ENCODE measurements at places on chromosomes 7 and 10.

DNA sequence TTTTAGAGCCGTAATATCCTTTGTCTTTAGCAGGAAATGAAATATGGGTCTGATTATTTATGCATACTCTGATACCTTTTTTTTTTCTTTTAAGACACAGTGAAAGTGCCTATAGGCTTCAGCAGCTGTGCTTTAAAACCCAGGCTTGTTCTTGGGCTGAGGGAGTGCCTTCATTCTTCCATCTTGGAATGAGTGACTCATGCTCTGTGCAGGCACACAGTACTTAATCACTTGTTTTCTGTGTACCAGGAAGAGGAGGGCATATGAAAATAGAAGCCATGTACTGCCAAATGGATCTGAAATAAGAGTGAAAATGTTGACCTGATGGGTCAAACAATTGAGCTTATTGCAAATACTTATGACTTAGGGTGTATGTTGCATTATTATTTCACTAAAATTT is 12.0 kb downstream of the INPP5F start:
- no peak for DNase-seq

DNA sequence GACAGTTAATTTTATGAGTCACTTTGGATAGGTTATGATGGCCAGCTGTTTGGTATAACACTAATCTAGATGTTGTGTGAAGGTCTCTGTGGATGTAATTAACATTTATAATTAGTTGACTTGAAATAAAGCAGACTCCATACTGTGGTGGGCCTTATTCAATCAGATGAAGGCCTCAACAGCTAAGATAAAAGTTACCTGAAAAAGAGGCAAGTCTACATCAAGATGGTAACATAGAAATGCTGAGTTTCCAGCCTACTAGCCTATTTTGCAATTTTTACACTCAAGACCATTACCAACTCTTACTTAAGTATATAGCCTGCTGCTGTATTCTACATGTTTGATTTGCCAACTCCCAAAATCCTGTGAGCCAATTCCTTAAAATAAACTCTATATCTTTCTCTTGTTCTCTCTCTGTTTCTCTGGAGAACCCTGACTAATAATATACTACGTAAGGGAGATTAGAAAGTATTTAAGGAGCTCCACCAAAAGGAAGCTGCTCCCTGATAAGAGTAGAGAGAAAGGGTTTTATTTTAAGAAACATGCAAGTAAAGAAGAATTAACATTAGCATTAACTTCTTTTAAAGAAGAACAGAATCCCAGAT is 42.7 kb downstream of the ZNF438 start:
- DNase-seq: no peak

GRCh38 chr10:125409756-125410155 is 249.4 kb upstream of the CTBP2 start:
- DNase-seq: no peak

DNA sequence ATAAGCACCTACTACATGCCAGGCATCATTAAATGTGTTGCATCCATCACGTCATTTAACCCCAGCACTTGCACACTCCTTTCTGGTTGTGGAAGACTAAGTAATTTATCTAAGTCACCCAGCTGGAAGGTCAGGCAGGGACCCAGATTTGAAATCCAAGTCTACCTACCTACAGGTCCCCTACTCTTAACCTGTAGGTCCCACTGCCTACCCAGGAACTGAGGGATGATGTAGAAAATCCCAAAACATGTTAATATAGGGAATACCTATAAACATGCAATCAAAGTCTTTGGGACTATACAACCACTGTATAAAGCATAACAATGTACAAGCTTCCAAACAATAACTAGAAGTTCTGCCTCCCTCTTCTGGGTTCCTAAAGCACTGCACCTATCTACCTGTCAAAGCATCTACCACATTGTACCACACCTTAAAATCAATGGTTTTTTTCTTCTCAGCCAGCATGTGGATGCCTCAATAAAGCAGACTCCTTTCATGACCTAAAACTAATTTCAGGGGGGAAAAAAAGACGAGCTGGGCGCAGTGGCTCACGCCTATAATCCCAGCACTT is 5.6 kb downstream of the IL6 start:
- no peak for DNase-seq

GRCh38 chr10:70379581-70380176 is 2.7 kb downstream of the LRRC20 start:
- no peak for DNase-seq

DNA sequence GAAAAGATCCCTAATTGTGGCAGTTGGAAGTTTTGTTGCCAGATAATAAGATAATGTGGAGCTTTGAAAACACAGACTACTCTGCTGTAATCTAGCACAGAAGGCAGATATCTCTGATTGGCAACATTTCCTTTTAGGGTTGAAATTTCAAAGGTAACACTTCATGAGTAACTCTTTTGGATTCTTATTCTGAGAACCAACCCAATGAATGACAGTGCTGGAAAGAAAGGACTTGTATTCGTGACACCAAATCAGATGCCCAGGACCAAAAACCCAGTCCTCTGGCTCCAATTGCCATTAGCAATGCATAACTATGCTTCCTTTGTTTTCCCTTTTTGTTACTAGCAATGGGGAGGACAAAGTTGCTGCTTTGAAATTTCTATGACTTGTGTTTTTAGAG is 41.0 kb upstream of the ELMO1 start:
- no peak for DNase-seq

- DNase-seq: no peak
These were observed 12.0 kb downstream of the IFRD1 start for GRCh38 chr7:112462236-112462635.

DNA sequence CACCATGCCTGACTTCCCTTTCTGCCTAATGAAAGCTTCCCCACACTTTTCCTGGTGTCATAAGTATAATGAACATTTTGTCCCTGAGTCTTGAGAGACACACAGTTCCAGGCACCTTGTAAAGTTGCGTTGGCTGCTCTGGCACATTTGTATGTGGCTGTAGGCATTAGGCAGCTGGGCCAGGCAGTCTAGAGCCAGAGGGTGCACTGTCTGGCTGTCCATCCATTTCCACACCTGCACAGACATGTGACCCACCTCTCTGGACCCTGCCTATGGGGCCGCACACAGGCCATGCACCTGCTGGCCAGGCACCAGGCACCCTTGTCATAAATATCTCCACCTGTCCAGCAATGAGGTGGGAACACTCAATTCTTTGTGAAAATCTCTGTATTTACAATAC is 54.7 kb upstream of the ANTXRL start:
- no peak for DNase-seq

DNA sequence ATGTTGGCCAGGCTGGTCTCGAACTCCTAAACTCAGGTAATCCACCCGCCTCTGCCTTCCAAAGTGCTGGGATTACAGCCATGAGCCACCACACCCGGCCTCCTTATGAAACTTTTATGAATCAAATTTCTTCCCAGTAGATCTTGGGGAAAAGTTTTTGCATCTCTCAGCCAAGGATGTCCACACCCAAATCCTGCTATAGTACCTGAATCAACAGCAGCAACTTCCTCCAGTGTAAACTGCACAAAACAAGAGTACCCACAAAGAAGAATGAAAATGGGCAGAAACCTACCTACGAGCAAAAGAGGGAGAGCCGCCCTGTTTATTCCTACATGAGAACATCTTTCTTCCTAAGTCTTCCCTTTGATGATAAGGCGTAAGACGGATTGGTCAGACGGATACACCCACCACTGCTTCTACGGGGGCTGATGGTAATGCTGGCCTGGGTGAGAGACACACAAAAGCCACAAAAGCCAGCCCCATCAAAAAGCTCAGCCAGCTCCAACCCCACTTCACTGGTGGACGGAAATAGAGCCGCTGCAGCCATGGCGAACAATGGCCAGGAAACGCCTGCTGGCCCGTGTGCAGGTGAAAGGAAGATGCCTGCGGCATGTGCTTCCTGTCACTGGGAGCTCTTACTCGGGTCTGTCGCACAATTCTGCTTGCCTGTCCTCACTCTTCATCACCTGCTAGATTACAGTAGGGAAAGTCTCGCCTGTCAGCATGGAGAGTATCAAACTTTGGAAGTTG is 10.4 kb downstream of the JCAD start:
- DNase-seq: no peak

DNA sequence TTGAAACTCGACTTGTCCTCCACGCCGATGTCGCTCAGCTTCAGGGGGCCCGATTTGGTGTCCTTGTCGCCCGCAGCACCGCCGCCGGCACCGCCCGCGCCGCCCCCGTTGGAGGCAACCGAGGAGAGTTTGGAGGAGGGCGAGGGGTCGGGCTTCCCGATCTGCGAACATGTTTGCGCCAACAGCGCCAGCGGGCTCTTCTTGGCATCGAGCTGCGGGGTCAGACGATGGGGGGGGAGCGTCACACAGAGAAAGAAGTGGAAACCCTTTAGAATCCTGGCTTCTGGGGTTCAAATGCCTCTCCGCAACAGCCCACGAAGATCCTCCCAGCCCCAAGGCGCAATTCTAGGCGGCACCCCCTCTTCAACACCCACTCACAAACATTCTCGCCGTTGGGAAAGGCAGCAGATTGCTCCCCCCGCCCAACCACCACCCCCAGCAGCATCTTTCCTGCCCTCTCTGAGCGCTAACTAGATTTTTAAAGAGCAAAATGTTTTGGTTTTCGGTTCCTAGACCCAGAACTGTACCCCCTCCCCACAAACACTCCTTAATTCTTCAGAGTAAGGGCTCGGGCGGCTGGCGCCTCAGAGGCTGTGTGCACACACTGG is 1.3 kb downstream of the ZNF503 start:
- DNase-seq: no peak

GRCh38 chr7:41244246-41244645 is 458.6 kb downstream of the INHBA start:
- no peak for DNase-seq
